Naive B cell (primary cell): ENCODE measurements at places on chromosomes 3 and 15. TPM values are rescaled to one million over a fixed set of nuclear protein-coding genes. Genes with fewer than 3 reads are reported as not detected.

- no peak overlapping the region for H3K27ac ChIP-seq
- H3K4me3 ChIP-seq: no peak overlapping the region
- no peaks in the 10 kb centered on the region for H3K4me1 ChIP-seq
Observed at GRCh38 chr3:190258634-190259033, 63.6 kb downstream of the CLDN1 start.

DNA sequence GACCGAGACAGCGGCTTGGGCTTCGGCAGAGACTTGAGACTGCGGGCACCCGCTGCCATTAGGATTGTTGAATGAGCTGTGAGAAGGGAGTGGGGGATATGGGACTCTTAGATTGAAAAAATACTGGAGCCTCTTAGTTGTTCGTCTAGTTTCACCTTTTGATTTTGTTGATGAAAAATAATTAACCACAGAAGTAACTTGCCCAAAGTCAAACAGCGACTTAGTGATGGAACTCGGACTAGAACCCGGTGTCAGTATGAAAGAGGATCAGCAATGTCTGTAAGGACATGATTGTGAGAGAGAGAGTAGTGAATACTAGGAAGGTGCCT lies 510 bp upstream of the GOLGB1 start:
- H3K27ac ChIP-seq: no peak overlapping the region
- H3K4me1 ChIP-seq: peaks cover 3% of the 10 kb centered on the region
- DNase-seq: no peak
- H3K4me3 ChIP-seq: no peak overlapping the region

GRCh38 chr15:29935296-29936004 lies 113.2 kb upstream of the TJP1 start:
- H3K27me3 ChIP-seq: no peaks in the 10 kb centered on the region
- H3K36me3 ChIP-seq: no peaks in the 10 kb centered on the region
- no peak overlapping the region for H3K4me3 ChIP-seq
- H3K27ac ChIP-seq: no peak overlapping the region

Gene IGSF10
- not detected for polyA plus RNA-seq

Gene CACNA2D2
- polyA plus RNA-seq: 0.17 TPM

DNA sequence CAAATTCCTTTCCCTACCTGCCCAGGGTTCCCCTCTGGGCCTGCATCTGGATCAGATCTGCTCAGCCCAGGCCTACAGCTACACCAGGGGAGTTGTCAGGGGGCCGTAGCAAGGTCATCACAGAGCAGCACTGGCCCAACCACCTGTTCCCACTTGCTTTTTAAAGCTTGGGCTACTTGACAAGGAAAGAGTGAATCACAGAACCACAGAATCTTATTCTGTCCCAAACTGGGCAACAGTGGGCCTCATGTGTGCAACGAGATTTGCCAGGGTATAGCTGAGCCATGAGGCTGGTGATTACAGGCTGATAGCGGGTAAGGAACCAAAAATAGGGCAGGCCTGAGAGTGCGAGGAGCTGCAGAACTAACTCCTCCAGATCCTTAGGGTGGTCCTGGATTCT lies 66.7 kb downstream of the MYLK start:
- H3K36me3 ChIP-seq: no peaks in the 10 kb centered on the region
- DNase-seq: no peak
- H3K27me3 ChIP-seq: no peaks in the 10 kb centered on the region
- no peaks in the 10 kb centered on the region for H3K4me1 ChIP-seq
- H3K27ac ChIP-seq: no peak overlapping the region
